ENCODE measurements at places on chromosomes 3 and 15.
A peak's percentile ranks its signal among the peaks of the same experiment; 100 is the strongest.

DNA sequence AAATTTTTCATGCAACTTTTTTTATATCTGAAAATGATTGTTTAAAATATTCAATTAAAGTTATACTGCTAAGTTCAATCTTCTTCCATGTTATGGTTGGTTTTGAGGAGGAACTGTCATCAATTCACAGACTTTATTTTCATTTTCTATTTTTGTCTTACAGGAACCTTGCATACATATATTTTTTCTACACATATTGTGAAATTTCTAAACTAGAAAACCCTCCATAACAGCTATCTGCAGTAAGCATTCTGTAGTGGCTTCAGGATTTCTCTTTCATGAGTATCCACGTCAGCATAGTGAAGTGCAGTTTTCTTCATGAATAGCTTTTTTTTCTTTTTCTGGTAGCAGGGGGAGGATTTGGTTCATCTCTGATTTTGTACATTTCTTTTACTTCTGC lies 48.2 kb downstream of the ATR start:
- DNase-seq, result no peak

DNA sequence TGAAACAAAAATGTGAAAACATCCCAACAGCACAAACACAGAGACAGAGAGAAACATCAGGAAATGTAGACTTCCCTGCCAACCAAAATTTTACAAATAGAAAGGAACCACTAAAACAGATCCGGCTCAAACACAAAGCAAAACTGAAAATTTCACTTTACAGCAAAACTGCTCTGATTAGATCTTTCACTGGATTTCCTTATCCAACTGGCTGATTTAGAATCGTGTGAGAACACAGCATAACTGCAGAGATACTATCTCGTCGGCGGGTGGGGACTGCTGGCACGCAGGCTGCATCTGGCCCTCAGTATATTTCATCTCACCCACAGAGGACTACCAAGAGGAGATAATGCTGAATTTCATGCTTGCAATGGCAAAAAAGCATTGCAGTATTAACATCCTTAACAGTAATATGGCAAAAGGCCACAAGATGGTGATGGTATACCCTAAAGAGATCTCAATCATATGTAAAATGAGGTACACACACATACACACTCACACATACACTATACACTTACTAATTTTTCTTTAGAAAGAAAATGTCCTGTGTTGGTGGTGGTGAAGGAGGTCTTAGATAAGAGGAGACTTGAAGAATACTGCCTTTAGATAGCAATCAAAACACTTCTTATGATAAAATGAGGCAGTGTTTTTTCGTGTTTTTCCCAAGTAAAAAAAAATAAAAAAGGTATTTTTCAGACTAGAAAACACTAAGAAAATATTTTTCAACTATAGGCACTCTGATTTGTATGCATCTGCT lies 10.6 kb upstream of the LEO1 start:
- peak; percentile 2 for DNase-seq

DNA sequence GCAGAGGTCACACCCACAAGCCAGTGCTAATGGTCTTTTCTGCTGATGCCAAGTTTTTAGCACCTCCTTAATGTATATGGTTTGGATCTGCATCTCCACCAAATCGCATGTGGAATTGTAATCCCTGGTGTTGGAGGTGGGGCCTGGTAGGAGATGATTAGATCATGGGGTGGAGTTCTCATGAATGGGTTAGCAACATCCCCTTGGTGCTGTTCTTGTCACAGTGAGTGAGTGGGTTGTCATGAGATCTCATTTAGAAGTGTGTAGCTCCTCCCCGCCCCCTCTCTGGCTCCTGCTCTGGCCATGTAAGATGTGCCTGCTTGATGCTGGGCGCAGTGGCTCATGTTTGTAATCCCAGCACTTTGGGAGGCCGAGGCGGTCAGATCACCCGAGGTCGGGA lies 37.3 kb upstream of the KLHL6 start:
- DNase-seq, result no peak

GRCh38 chr3:124514683-124515082 lies 215.6 kb upstream of the UMPS start:
- no peak for DNase-seq

DNA sequence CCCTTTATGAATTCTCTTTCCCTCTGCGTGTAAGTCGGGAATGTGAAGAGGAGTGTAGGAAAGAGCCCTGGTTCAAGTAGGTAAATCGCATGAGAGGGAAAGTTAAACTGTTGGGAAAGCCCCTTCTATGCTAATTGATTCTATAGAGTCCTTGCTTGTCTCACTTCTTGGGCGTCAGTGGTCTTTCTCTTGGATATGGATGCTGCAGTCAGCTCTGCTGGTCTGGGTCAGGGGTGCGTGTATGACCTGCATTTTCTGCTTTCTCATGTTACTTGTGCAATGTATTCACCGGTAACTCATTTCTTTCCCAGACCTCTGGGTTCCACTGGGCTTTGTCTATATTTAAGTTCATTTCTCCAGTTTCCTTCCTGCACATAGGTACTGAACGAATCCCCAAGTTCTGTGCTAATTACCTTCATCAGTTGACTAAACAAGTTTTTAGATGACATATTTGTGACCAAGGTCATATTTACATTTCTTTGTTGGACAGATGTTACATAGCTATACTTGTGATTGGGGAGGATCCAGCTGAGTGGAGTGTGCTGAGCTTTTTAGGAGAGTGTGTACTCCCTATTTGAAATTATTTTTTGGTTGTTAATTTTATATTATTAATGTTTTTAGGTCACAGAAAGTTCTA lies 1.4 kb downstream of the SETD5 start:
- no peak for DNase-seq

GRCh38 chr3:57080171-57080570 lies 19.7 kb downstream of the SPATA12 start:
- peak; percentile 5 for DNase-seq

- no peak for DNase-seq
Measured at GRCh38 chr3:94362393-94362792, 299.5 kb downstream of the NSUN3 start.

GRCh38 chr15:75192307-75192706 lies 9.4 kb upstream of the C15orf39 start:
- no peak for DNase-seq

DNA sequence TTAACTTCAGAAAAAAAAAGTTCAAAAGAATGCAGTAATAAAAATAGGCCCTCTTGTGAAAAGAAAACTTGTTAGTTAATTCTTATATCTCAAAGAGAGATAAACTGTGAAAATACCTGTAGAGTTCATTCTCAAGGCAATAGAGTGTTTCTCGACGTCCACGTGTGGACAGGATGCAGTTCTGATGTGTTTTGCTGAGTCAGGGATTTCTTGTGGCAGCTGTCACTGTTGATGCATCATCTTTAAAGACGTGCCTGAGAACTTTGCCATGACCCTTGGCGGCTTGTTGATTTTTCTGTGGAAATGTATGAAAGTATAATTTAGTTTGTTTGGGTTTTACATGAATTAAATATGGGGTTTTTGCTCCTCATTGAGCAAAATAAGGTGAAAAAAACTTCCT lies 702.2 kb downstream of the NLGN1 start:
- no peak for DNase-seq

- no peak for DNase-seq
Measured at GRCh38 chr3:160076519-160076918, 87.9 kb downstream of the IL12A start.

- no peak for DNase-seq
Measured at GRCh38 chr3:138678874-138679392, 70.4 kb downstream of the FAIM start.

GRCh38 chr3:38067508-38068233 lies 28.7 kb downstream of the DLEC1 start:
- DNase-seq, result no peak

DNA sequence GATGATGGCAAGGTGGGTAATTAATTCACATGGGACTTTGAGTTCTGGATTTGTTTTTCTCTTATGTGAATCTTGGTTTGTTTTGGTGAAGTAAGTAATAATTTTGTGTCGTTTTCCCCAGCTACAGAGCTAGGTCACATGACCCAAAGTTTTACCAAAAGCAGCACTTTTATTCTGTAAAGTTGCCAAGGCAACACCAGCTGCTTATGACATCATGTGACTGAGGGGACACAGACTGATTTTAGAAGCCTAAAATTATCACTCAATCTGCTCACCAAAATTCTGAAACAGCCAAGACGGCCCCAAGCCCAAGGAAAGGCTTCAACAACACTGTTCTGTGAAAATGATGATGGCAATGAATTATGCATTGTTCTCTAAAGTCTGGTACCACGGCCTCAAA lies 63.9 kb downstream of the MEX3B start:
- DNase-seq, result no peak

- DNase-seq, result no peak
Measured at GRCh38 chr3:191627064-191627463, 166.1 kb downstream of the PYDC2 start.

DNA sequence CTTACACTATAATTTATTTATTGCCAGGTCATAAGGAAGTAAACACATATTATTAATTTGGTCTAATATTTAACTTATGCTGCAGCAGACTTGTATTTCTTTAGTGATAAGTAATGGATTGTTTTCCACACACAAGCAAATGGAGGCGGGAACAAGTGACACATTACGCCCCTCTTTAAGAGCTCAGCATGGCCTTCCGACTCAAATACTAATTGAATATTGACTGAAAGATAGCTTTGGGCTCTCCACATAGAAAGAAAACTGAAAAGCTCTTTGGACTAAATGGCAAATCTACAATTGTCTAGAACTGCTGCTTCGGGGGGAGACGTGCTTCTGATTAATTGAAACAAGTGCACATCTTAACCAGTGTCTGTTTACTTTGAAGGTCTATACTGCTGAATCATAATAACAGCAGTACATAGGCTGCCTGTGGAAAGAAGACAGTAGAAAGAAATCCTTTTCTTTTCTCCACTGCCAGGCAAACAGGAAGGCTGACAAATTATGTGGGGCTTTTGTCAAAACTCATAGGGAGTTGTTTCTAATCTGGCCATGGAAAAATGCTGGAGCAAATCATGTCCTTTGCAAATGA lies 15.9 kb downstream of the CADPS start:
- DNase-seq, result no peak

DNA sequence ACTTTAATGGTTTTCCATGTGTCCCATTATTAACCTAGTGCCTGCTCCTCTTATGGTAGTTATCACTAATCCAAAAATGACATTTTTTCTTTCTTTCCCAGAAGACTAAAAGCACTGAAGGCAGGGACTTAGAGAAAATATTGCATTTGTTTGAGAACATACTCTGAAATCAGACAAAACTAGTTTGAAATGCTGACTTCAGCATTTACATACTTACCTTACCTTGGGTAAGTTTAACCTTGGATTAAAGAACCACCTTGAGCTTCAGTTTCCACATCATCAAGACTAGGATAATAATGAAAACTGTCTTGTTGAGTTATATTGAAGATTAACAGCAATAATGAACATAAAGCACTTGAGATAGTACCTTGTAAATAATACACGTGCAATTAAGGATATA lies 413.0 kb downstream of the SOX2 start:
- no peak for DNase-seq

- DNase-seq, result peak; percentile 46
Measured at GRCh38 chr15:37045859-37046740, 54.2 kb downstream of the MEIS2 start.

Data from DMS79 (cell line).